Panc1 (cell line): ENCODE measurements at places on chromosomes 4 and X. TPM values are rescaled to one million over a fixed set of nuclear protein-coding genes. Genes with fewer than 3 reads are reported as not detected.

The BMPR1B gene
- 0.62 TPM for total RNA-seq

The FHDC1 gene
- total RNA-seq, result 0.21 TPM

The NXF2 gene
- not detected for total RNA-seq

DNA sequence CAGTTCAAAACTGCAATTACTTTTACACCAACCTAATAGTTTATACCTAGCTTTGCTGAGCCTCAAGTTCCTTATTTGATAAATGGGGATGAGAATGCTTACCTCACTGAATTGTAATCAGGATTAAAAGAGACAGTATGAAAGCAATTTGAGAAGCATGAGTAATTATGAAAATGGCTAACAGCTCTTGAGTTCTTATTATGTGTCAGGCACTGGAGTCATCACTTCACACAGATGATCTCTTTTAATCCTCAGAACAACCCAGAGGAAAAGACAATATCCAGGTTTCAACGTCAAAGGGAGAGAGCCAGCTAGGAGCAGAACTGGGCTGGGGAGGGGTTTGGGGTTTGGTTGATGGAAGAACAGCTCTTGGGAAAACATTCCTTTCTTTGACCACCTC, 221.0 kb upstream of the NWD2 start:
- H3K36me3 ChIP-seq, result no peaks in the 10 kb centered on the region
- H3K4me3 ChIP-seq, result no peak overlapping the region
- H3K27ac ChIP-seq, result no peak overlapping the region
- no peak for DNase-seq

GRCh38 chrX:21943460-21944135, 3.1 kb downstream of the SMS start:
- peaks cover 15% of the 10 kb centered on the region for H3K4me1 ChIP-seq
- peak overlapping the region; percentile 54 for H3K4me3 ChIP-seq
- peak; percentile 61 for DNase-seq
- peak overlapping the region; percentile 77 for H3K27ac ChIP-seq
- no peaks in the 10 kb centered on the region for H3K27me3 ChIP-seq
- H3K36me3 ChIP-seq, result no peaks in the 10 kb centered on the region

DNA sequence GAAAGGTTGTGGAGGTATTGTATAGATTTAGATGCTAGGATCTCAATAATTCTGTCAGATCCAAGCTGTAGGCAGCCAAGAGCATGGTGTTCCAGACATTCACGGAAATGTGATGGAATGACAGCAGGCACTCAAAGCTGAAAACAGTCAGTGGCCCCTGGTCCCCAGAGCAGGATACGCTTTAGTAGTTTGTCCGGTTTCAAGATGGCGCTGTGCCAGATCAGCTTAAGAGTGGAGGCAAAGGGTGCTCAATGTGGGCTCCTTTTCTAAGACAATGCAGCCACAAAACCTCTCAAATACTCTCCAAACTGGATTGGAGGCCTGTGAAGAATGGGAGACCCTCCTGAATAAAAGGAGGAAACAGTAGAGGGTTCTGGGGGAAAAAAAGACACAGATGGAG, 291.2 kb upstream of the HS3ST1 start:
- no peak for DNase-seq
- H3K27ac ChIP-seq, result no peak overlapping the region

GRCh38 chr4:101660607-101661006, 129.9 kb upstream of the BANK1 start:
- no peaks in the 10 kb centered on the region for H3K4me1 ChIP-seq
- H3K36me3 ChIP-seq, result no peaks in the 10 kb centered on the region
- no peak overlapping the region for H3K4me3 ChIP-seq

DNA sequence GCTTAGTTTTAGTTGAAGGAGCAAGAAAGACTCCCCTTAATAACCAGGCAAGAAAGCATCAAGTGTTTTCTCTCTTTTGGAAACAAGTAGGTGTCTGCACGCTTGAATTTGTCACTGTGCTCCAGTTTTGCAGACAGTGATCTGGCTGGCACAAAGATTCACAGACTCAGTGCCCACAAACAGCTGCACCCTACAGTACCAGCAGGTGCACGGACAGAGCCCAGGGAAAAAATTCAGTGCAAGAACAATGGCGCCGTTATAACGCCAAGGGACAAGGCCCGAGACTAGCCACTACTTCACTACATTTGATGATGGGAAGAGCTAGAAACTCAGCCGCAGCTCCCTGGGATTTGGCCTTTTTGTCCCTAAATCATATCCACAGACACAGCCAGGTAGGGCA, 56.0 kb downstream of the ZNF827 start:
- H3K27me3 ChIP-seq, result no peaks in the 10 kb centered on the region
- H3K4me3 ChIP-seq, result no peak overlapping the region
- no peak overlapping the region for H3K27ac ChIP-seq
- H3K4me1 ChIP-seq, result no peaks in the 10 kb centered on the region
- H3K36me3 ChIP-seq, result no peaks in the 10 kb centered on the region

DNA sequence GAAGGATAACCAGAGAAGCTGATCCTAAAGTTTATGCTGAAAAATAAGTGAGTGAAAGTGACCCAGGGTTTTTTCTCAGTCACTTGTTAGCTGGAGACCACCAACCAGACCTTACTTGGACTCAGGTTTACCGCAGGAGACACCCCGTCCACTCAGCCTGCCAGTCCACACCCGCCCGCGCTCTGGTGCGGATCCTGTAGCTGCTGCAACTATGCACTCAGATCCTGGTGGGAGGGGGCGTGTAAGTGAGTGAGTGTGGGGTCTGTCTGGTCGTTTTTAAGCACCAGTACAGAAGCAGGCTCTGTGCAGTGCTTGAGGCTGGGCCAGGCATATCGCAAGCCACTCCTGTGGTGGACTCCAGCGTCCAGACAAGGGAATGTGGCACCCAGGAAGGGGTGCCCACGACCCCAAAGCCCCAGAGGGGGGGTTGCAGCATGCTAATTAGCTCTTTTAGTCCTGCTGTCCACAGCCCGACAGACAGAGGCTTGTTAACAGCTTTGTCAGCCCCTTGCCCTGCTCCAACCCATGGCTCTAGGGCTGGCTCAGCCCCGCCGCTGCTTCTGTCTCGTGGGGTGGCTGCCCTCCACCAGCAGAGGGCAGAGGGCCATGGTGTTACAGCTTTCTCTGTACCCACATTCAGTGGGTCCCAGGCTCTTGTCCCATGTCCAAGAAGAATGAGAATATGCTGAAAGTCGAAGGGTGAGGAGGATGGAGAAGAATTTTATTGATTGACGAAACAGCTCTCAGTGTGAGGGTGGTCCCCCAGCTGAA, 40.4 kb upstream of the PPP1R2C start:
- H3K4me3 ChIP-seq, result no peak overlapping the region
- H3K27me3 ChIP-seq, result no peaks in the 10 kb centered on the region

The PTCHD1 gene
- total RNA-seq, result 1.4 TPM

DNA sequence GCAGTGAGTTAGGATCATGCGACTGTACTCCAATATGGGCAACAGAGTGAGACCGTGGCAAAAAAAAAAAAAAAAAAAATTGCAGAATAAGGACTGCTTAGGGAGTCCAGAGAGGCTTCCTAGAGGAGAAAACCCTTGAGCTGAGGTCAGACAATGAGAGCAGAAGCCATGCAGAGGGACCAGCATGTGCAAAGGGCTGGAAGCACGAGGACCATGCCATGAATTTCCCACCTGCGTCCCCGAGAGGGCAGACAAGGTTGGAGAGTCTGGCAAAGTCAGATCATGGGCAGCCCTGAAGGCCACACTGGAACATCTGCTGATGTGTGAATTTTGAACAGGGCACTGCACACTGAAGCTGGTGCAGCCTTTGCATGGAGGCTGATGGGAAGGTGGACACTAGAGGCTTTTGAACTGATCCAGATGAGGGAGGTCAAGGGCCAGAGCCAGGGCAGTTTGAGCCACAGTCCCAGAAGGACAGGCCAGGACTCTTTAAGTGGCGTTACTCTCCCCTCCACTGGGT, 6.5 kb upstream of the JAKMIP1 start:
- H3K27me3 ChIP-seq, result no peaks in the 10 kb centered on the region
- H3K27ac ChIP-seq, result no peak overlapping the region
- H3K36me3 ChIP-seq, result no peaks in the 10 kb centered on the region
- H3K4me1 ChIP-seq, result no peaks in the 10 kb centered on the region

GRCh38 chr4:63717384-63717783, 691.9 kb downstream of the TECRL start:
- H3K36me3 ChIP-seq, result no peaks in the 10 kb centered on the region
- H3K4me3 ChIP-seq, result no peak overlapping the region
- no peak overlapping the region for H3K27ac ChIP-seq
- H3K27me3 ChIP-seq, result no peaks in the 10 kb centered on the region

- H3K4me1 ChIP-seq, result no peaks in the 10 kb centered on the region
- H3K27me3 ChIP-seq, result no peaks in the 10 kb centered on the region
- no peaks in the 10 kb centered on the region for H3K36me3 ChIP-seq
- H3K4me3 ChIP-seq, result no peak overlapping the region
Observed at GRCh38 chr4:48877827-48878535, 28.6 kb downstream of the OCIAD2 start.

The CT45A2 gene
- not detected for total RNA-seq

GRCh38 chr4:118955515-118955914, 66.9 kb downstream of the SYNPO2 start:
- no peak overlapping the region for H3K4me3 ChIP-seq
- H3K4me1 ChIP-seq, result no peaks in the 10 kb centered on the region
- no peaks in the 10 kb centered on the region for H3K27me3 ChIP-seq
- DNase-seq, result no peak
- H3K27ac ChIP-seq, result no peak overlapping the region

DNA sequence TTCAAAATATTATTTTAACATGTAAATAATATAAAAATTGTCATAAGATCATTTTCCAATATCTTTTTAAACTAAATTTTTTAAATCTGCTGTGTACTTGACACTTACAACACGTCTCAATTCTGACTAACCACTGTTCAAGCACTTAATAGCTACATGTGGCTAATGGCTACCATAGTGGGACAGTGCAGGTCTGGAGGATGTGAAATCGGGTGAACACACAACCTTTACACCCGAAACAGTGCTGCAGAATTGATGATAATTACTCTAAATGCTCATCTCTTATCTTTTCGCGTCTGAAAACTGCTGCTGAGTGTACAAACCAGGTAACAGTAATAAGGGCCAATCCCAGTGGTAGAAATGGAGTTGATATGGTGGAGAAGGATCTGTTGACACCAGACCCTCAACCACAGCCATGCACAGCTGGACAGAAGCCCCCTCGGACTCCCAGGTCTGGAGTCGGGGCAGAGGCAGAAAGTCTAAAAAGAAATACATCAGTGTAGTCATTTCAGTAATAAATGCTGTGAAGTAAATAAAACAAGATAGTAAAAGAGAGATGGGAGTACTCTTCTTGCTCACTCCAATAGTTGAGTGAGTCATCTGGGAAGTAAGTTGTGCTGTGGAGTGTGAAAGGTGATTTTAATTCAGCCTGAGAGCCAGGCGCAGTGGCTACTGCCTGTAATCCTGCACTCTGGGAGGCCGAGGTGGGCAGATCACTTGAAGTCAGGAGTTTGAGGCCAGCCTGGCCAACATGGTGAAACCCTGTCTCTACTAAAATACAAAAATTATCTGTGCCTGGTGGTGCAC, 150.0 kb downstream of the CBR4 start:
- H3K27ac ChIP-seq, result no peak overlapping the region
- no peaks in the 10 kb centered on the region for H3K4me1 ChIP-seq
- DNase-seq, result no peak
- no peaks in the 10 kb centered on the region for H3K36me3 ChIP-seq
- H3K4me3 ChIP-seq, result no peak overlapping the region
- H3K27me3 ChIP-seq, result no peaks in the 10 kb centered on the region

The MGARP gene
- 2.3 TPM for total RNA-seq

DNA sequence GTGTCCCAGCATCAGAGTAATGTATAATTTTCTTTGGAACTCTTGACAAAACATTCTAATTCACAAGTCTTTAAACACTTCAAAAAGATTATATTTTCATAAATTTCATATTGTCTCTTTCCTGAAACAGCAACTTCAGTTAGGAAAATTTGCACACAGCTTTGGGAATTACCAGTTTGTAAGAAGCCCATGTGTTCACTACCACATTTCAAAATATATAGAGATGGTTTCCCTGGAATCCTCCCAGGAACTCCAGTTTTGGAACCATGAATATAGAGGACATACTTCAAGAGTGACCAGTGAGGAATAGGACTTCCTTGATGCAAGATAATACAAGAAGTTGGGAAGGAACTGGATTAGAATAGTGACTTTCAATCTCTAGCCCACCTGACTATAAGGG, 28.7 kb upstream of the HPGDS start:
- no peaks in the 10 kb centered on the region for H3K4me1 ChIP-seq
- no peak for DNase-seq
- H3K4me3 ChIP-seq, result no peak overlapping the region
- H3K27ac ChIP-seq, result no peak overlapping the region
- no peaks in the 10 kb centered on the region; the same call in 1 of the 2 replicates for H3K27me3 ChIP-seq
- H3K36me3 ChIP-seq, result peaks cover 2% of the 10 kb centered on the region; the same call in 1 of the 2 replicates

- no peaks in the 10 kb centered on the region for H3K27me3 ChIP-seq
- H3K4me1 ChIP-seq, result no peaks in the 10 kb centered on the region
- no peak for DNase-seq
- no peak overlapping the region for H3K4me3 ChIP-seq
Observed at GRCh38 chr4:54550395-54551171, 107.2 kb upstream of the KIT start.

- H3K4me3 ChIP-seq, result no peak overlapping the region
- H3K27me3 ChIP-seq, result no peaks in the 10 kb centered on the region
- no peak overlapping the region for H3K27ac ChIP-seq
- no peaks in the 10 kb centered on the region for H3K36me3 ChIP-seq
Observed at GRCh38 chrX:7218321-7219152, 70.6 kb upstream of the PUDP start.

- no peak overlapping the region for H3K4me3 ChIP-seq
- H3K27me3 ChIP-seq, result no peaks in the 10 kb centered on the region
- DNase-seq, result no peak
- no peaks in the 10 kb centered on the region for H3K4me1 ChIP-seq
- no peaks in the 10 kb centered on the region for H3K36me3 ChIP-seq
Observed at GRCh38 chrX:149511081-149511480, 6.0 kb upstream of the IDS start.

The SOD3 gene
- total RNA-seq, result 1.0 TPM

DNA sequence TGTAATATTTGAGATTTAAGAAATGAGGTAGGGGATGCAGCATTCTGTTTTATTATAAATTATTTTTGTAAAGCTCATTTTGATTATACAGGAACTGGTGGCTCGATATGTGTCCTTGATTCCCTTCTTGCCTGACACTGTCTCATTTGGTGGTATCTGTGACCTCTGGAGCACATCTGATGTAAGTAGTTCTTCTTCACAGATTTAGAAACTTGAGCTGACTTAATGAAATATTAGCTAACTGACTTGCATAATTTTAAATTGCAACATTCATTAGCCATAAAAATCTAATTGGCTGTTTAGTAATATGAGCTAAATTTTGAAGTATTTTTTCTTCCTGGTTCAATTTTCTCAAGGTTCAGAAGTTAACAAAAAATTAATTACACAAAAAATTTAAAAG, 69.1 kb downstream of the FBXL5 start:
- H3K4me3 ChIP-seq, result no peak overlapping the region
- H3K36me3 ChIP-seq, result no peaks in the 10 kb centered on the region
- no peaks in the 10 kb centered on the region for H3K27me3 ChIP-seq

The FGF2 gene
- 21.7 TPM for total RNA-seq

DNA sequence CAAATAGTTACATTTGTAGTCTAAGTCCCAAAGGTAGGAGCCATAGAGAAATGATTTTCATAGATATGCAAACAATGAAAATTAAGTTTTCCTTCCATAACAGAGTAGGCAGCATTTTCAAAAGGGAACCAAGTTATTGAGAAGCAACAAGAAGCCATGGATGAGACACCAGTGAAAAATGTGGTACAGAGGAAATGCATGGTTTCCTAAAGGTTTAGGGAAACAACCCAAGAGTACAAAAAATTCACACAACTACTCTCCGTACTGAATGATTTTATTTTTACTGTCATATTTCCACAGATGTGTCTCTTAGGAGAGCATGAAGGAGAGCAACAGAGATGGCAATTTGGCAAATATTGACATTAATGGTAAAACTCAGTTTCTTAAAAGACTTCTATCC, 1408.9 kb upstream of the PCDH7 start:
- no peak overlapping the region for H3K27ac ChIP-seq
- no peak overlapping the region for H3K4me3 ChIP-seq
- H3K27me3 ChIP-seq, result no peaks in the 10 kb centered on the region
- H3K36me3 ChIP-seq, result no peaks in the 10 kb centered on the region
